GM18507 (cell line): ENCODE measurements at places on chromosomes 5 and 9.

- DNase-seq: no peak
Observed at GRCh38 chr9:134170532-134171315, 6.4 kb upstream of the RNU6ATAC start.

DNA sequence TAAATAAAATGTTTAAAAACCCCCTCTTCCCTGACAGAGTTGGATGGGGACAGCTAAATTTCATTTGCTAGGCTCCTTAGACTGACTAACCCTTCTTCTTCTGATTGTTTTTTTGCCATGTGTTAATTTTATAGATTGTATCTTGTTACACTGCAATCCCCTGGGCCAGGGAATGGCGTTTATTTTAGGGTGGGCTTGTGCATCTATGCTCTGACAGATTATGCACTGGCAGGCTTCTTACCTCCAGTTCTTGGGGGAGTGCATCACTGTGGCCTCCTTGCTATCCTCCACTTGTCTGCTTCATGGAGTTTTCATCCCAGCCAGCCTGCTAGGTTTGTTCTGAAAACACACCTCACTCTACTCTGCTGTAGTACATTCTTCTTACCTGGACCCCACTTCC lies 159.8 kb downstream of the DROSHA start:
- DNase-seq: no peak

GRCh38 chr5:72180925-72181324 lies 73.7 kb downstream of the MAP1B start:
- no peak for DNase-seq

GRCh38 chr5:16976625-16977008 lies 40.5 kb upstream of the MYO10 start:
- peak; percentile 28 for DNase-seq

- no peak for DNase-seq
Observed at GRCh38 chr9:34566322-34566721, 23.2 kb downstream of the CNTFR start.

GRCh38 chr9:27303219-27303618 lies 6.3 kb upstream of the EQTN start:
- no peak for DNase-seq

DNA sequence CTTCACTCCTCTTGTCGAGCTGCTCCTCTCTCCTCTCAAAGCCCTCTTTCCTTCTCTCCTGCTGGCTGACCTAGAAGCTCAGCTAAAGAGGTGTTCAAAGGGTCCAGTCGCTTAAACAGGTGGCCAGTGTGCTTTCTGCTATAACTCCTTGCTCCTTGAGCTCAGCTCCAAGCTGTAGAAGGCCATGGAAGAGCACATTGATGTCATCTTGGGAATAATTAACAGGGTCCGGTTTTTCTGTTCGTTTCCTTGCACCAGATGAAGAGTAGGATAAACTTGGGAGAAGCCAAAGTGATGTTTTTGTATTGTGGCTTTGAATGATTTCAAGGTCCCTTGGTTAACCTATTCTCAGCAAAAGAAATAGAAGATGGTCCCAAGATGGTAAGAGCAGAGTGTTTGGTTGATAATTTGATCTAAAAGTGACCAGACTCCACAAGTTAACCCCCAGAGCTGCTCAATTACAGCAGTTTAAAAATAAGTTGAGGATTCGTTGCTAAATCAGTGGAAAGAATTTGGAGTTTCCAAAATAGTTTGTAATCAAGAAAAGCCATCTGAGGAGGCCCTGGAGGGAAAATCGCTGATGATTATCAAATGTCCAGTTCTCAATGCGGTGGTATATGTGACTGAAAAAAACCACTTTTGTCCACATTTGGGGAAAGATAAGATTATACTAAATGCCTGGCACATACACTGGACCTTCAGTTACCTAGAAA lies 148.1 kb downstream of the DOCK8 start:
- DNase-seq: no peak

- DNase-seq: no peak
Observed at GRCh38 chr9:137064027-137064879, 6.1 kb downstream of the SAPCD2 start.

- no peak for DNase-seq
Observed at GRCh38 chr5:132067451-132067850, 6.1 kb upstream of the CSF2 start.

- DNase-seq: no peak
Observed at GRCh38 chr5:171855265-171855664, 69.6 kb downstream of the SMIM23 start.

DNA sequence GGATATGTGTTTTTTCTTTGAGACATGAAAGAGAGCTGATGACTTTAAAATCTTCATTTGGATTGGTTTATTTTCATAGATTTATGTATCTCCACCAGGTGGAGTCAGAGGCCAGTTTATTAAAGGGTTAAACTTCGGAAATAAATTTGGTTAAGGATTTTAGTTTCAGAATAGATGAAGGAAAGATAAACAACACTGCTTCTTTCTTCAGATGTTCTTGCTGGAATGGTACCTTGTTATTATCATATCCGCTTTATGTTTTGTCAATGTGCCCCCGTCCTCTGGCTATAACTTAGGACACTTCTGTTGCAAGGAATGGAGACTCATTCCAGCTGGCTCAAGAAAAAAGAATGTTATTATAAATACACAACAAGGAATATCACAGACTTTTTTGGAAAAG lies 81.2 kb downstream of the ALDH1A1 start:
- no peak for DNase-seq

DNA sequence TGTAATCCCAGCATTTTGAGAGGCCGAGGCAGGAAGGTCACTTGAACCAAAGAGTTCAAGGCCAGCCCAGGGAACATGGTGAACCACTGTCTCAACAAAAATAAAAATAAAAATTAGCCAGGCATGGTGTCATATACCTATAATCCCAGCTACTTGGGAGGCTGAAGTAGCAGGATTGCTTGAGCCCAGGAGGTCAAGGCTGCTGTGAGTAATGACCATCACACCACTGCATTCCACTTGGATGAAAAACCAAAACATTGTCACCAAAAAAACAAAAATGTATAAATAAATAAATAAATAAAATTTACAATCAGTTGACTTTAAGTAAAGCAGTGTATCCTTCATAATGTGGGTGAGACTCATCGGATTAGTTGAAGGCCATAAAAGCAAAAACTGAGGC lies 541.4 kb downstream of the CSNK1G3 start:
- no peak for DNase-seq

- DNase-seq: no peak
Observed at GRCh38 chr5:31901807-31902530, 263.0 kb downstream of the PDZD2 start.

- no peak for DNase-seq
Observed at GRCh38 chr5:17383526-17383925, 114.5 kb upstream of the TAF11L2 start.

DNA sequence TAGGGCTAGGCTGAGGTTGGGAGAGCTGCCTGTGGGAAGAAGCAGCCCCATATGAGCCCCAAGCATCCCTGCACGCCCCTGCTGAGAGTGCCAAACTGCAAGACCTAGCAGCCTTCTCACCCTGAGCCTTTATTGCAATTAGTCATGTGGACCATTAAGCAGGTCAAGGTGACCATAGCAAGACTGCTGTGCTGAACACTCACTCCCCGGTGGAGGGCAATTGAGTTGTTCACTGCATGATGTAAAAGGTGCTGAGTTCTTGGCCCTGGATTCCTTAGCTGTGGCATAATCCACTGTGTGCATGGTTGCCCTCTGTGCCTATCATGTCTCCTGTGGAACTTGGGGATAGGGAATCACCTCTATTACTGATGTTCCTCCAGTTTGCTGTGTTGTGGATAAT lies 131.1 kb downstream of the FOXD1 start:
- no peak for DNase-seq

GRCh38 chr5:170393235-170393634 lies 4.1 kb upstream of the KCNMB1 start:
- no peak for DNase-seq

DNA sequence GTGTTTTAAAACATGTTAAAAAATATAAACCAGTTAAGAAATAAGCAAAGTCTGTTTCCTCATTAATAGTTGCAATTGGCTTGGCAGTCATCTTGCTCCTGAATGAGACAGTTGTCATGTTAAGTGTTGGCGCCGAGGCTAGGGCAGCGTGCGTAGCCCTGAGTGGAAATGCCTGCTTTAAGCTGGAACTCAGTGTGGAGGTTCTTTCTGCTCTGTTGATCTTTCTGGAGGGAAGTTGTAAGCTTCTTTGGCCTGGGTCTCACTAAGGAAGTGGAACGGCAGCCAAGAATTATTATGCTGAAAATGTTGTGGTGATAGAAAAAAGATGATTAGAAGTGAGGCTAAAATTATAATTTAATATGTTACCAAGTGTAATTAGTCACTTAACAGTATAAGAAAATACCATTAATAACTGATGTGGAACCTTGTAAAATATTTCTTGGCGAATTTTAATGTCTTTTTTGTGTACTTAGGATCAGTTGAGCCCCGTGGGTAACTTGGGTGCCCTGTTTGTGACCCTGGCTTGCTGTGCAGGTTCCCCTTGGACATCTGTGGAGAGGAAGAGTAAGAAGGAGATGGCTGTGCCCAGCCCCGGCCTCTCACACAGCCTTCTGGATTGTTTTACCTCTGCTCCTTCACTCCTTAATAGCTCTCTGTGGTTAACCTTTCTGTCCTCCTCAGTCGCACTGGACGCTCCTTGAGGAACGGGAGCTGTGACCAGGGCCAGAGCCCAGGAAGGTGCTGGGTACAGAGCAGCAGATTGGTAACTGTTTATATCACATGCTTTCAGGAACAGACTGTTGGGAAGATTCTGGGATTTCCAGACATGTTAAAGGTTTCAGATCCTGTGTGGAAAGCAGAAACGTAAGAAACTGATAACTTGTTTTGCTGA lies 31.0 kb downstream of the PCBD2 start:
- DNase-seq: no peak

- DNase-seq: no peak
Observed at GRCh38 chr9:134319306-134320125, 6.7 kb upstream of the RXRA start.

DNA sequence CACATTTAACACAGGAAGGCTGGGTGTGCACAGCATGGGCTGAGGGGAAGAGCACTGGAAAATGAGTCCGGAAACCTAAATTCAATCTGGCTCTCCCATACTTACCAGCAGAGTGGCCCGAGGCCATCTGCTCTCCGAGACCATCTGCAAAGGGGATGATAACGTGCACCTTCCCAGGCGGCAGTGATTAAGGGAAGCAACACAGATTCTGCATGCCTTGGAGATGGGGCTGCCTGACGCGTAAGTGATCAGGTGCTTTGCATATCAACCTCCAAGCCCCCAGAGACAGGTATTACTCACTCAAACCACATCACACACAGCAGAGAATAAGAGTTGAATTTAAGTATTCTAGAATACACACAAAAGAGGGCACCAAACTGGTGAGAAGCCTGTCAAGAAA lies 9.1 kb downstream of the EPB41L4B start:
- no peak for DNase-seq

DNA sequence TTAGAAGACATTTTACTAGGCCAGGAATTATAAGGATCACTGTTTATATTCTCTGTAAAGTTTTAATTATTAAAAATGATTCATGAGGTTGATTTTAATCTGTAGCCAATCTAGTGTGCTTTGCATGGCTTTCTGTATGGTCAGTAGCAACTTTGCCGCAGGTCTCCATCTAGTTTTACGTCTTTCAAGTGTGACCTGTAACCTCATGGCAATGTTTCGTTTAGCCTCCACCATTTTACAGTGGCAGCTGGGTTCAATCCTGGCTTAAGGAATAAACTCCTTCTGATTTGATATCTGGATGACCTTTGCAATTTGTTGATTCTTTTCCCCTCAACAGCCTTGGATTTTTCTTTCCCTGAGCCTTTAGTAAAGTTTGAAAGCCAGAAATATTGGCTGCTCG lies 434.5 kb upstream of the CDH9 start:
- no peak for DNase-seq

DNA sequence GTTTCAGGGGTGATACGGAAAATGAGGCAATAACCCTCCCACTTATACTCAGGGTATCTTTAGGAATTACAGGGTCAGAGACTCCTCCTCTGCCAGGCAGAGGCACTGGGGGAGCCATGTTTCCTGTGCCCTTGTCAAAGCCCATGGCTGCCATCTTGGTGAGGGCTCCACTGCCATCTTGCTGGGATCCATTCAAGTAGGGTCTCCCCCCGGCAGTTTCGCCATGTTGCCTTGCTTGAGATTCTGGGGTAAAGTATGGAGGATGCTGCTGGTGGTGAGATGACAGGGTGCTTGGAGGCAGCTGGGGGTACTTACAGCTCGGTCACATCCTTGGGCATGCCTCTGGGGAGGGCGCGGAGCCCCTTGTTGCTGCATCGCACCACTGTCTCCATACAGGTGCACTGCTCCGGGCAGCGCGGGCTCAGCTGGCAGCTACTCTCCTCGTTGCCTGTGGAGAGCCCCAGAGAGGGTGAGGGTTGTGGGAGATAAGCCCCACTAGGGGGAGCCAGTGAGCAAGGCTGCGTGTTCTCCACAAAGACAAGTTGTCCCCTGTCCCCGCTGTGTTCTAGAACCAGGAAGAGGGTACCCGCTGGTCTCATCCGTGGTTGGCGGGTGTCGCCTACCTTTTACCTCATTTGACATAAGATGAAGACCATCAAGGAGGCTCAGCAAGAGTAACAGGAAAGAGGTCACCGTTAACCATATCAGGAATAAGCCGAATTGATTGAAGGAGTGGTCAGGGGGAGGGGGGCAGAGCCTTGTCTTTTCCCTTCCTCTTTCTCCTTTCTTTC lies 169.0 kb upstream of the PANK3 start:
- DNase-seq: peak; percentile 30

DNA sequence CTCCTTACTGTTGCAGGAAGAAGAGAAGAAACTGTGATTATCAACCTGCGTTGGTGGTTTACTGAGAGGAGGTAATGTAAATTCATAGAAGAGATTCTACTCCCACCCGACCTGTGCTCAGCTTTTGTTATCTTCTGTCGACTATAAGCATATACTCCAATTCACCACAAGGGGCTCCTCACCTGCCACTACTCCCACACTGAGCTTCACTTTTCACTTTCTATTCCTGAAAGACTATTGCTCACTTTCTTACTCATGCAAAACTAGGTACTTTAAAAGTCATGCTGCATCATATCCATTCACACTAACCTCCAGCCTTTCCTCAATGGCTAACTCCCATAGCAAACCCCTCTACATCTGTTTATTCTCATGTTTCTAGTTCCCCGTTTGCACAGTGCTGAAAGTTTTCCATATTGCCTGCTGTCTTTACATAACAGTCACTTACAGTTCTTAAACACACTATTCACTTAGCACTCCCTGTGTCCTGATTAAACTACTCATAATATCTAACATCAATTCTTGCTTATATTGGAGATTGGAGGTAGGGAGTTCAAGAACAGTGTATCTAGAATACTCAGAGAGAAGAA lies 1062.6 kb downstream of the NR2F1-AS1 start:
- peak; percentile 8 for DNase-seq

DNA sequence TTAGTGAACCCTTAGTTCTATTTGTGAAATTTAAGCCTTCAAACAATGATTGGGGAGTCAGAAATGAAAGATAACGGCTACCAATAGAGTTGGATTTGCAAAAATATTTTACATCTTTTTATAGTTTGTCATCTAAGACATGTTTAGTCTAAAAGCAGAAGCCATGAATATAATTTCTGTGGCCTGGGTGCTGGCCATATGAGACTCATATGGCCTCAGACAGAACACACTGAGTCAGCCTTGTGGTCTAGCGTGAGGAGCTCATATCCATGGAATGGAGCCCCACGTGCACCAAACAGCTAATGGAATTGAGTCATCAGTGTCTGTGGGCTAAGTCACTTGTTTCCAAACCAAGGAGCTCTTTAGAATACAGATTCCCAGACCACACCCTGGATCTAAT lies 240.7 kb upstream of the NREP start:
- no peak for DNase-seq

- DNase-seq: no peak
Observed at GRCh38 chr9:135561391-135562234, at the start of gene PAEP. Gene PAEP (plus strand): TSS chr9:135561756.

GRCh38 chr5:148970228-148970627 lies 92.6 kb downstream of the SH3TC2 start:
- DNase-seq: no peak

- DNase-seq: no peak
Observed at GRCh38 chr5:77211691-77212047, 1.2 kb downstream of the PDE8B start.
